ENCODE measurements at places on chromosomes 11 and 22. TPM values are rescaled to one million over a fixed set of nuclear protein-coding genes. Genes with fewer than 3 reads are reported as not detected.

The SMTNL1 gene
- total RNA-seq: not detected

The OR52N4 gene
- 1.9 TPM for total RNA-seq

DNA sequence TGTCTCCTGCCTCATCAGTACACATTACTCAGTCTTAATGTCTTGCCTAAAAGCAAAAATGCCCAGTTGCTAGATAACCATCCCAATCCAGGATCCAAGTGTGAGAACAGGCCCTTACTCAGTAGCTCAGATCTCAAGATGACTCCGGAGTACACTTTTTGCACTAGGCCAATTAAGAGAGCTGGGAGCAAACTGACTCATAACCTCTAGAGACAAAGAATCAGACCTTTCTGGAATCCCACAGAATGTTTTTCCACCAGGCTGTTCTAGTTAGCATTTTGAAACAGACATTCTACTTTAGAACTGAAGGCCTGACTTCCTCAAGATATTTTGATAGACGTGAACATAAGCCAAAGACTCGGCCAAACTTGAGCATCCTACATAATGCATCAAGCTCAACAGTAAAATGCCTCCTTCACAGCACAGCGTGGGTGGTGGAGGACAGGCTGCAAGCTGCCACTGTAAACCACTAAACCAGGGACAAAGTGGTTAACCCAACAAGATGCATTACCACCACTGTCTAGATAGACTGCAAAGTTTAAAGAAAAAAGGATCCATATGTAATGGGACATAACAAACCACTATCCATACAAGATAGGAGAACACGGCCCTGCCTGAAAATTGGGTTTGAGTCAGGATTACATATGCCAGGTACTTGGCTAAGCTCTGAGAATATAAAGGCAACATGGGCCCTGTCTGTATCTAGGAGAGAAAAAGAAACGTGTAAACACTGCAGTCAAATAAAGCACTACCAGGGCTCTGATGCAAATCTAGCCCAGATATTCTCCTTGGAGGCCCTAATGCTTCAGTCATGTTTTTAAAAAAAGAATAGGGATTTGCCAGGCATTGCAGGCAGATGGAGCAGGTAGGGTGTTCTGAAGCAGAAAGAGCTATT is 48.3 kb downstream of the MYH9 start:
- no peak for DNase-seq

GRCh38 chr11:127994736-127995135 is 592.6 kb downstream of the ETS1 start:
- no peak for DNase-seq

DNA sequence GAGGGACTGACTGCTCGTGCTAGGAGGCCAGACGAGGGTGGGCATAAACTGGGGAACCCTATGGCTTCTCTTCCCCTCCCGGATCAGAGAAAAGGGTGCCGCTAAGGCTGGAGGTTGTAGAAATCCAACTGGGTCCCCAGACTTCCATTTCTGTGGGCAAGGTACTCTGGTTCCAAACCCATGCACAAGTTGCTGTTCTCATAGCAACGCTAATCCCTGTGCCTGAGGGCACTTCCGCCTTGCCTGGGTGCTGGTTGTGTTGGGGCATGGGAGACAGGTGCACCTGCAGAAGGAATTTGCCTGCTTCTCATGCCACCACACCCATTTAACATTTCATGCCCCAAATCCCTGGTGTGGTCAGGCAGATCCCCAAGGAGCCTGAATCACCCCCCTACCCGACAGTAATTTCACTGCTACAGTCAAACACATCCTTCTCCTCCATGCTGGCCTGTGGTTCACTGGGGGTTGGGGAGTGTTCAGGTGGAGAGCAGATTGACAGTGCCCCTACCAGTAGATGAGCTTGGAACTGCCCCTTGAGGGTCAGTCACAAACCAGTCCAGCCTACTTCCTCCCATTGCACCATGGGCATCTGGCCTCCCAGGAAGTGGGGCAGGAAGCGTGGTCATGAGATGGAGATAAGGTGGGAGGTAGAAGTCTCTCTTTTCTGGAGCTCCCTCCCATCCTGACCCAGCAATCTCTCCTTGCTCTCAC is 1.2 kb downstream of the C2CD2L start:
- no peak for DNase-seq
